ENCODE measurements at places on chromosomes 5 and 9.

DNA sequence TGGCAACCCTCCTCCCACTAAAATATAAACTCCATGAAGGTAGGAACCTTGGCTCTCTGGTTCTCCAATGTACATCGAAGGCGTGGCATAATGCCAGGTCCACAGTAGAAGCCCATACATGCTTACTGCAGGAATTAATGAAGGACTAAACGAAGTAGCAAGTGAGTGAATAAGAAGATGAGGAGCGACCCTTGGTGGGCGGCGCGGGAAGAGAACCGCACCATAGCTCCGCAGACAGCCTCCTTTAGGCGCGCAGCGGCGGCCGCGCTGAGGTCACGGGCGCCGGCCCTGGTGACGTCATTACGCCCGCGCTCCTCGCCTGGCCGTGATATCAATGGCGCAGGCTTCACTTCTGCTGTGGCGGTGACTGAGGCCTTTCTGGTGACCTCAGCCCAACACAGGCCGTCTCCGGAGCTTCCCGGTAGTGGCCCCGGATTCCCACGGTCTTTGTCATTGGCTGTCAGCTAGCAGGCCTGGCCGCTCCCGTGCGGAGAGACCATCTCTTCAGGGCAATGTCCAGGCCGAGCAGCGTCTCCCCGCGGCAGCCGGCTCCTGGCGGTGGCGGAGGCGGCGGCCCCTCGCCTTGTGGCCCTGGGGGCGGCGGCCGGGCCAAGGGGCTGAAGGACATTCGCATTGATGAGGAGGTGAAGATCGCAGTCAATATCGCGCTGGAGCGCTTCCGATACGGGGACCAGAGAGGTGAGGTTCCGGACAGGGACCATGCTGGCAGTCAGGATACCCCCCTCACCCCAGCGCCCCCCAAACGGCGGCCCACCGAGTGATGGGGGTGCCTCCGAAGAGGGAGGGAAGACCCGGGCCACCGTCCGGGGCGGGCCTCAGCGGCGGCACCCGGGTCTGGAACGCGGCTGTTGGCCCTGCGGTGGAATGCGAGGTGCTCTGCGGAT lies at the start of gene YTHDC2:
TSS of gene YTHDC2 (plus strand) at position 311 of the 905 bp plus-strand sequence. CDS start at position 513, 202 bp downstream.
- peak within 1 kb of the TSS; percentile 67 for H3K4me3 ChIP-seq

DNA sequence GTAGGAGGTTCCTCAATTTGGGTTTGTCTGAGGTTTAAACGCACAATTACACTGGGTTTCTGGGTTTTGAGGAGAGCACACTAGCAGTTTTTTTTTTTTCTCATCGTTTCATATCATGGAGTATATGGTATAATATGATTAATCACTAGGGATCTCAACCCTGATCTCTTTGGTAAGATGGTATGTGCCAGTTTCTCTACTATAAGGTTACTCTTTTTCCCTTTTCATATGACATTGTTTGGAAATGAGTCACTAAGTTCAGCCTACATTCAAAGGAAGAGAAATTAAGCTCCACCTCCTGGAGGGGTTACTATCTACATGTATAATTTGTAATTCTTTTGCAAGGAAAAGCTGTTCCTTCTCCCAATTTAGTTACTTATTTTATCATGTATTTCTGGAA lies 35.2 kb downstream of the MTRR start:
- no peak overlapping the region for H3K4me3 ChIP-seq
- H3K27me3 ChIP-seq = no peaks in the 10 kb centered on the region
- no peak overlapping the region for H3K27ac ChIP-seq
- DNase-seq = no peak
- no peaks in the 10 kb centered on the region for H3K4me1 ChIP-seq
- H3K36me3 ChIP-seq = peaks cover 76% of the 10 kb centered on the region

GRCh38 chr5:43631182-43631910 lies 28.4 kb downstream of the NNT start:
- H3K4me3 ChIP-seq = no peak overlapping the region
- H3K4me1 ChIP-seq = no peaks in the 10 kb centered on the region
- no peaks in the 10 kb centered on the region for H3K27me3 ChIP-seq
- no peak overlapping the region for H3K27ac ChIP-seq

- H3K4me3 ChIP-seq = no peak overlapping the region
- no peaks in the 10 kb centered on the region for H3K27me3 ChIP-seq
- no peak for DNase-seq
- no peak overlapping the region for H3K27ac ChIP-seq
- H3K36me3 ChIP-seq = no peaks in the 10 kb centered on the region
- peaks cover 11% of the 10 kb centered on the region for H3K4me1 ChIP-seq
Observed at GRCh38 chr5:123786411-123786810, 274.4 kb downstream of the CSNK1G3 start.

- no peaks in the 10 kb centered on the region for H3K27me3 ChIP-seq
- H3K27ac ChIP-seq = no peak overlapping the region
- peaks cover 2% of the 10 kb centered on the region for H3K4me1 ChIP-seq
- no peak overlapping the region for H3K4me3 ChIP-seq
Observed at GRCh38 chr5:63687854-63688516, 274.3 kb downstream of the HTR1A start.

DNA sequence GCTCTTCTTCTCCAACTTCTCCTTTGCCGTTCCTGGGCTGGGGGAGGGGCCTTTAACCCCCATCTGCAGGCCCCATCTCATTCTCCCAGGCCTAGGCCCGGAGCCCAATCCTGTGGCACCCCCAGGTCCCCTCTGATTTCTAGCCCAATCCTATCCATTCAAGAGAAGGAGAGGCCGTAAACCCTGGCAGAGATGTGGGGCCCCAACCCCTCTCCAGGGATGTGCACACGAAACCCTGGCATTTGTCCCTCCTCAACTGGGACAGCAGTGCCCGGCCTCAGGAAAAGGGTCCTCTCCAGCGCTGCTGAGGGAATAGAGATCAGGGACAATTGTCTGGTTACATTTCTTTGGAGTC lies 24.2 kb upstream of the ADAMTS2 start:
- no peak overlapping the region for H3K4me3 ChIP-seq
- peaks cover 3% of the 10 kb centered on the region for H3K4me1 ChIP-seq
- no peaks in the 10 kb centered on the region for H3K36me3 ChIP-seq
- DNase-seq = no peak

DNA sequence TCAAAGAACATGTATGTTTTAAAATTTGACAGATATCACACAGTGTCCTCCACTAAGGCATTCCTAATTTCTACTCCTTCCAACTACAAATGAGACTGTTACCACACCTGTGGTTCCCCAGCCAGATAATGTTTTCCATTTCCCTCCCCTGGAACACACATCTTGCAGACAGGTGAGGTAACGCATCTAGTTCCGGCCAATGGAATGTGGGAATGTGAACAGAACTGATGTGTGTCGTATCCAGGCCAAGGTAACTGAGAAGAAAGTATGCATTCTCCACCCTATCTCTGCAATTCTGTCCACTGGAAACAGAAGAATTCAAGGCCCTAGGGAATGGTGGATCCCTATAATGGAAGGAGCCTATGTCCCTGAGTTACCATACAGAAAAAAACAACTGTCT lies 19.9 kb upstream of the NR4A3 start:
- peaks cover 18% of the 10 kb centered on the region for H3K36me3 ChIP-seq
- no peak for DNase-seq
- H3K4me3 ChIP-seq = no peak overlapping the region

DNA sequence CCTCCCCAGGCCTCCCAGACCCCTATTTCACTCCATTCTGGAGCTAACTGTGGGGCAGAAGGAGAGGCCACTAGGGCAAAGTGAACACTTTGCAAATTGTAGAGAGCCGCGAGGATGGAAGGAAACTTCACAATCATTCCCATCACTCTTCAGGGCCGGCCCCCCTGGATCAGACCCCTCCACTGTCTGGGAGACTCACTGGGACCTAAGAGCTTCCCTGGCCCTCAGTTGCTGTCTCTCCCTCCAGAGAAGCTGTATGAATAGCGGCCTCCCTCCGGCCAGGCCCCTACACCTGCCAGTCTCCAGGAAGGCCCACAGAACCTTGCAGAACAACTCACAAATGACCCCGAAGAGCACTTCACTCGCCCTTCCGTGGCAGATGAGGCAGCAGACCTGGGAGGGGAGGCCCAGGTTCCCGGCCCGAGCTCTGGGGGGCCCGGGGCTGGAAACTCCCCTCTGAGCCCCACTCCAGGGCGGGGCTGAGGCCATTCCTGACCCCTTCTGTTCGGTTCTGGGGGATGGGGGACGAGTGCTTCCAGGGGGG lies 141.9 kb upstream of the IER5L start:
- H3K4me3 ChIP-seq = no peak overlapping the region
- peaks cover 19% of the 10 kb centered on the region for H3K4me1 ChIP-seq
- DNase-seq = no peak
- H3K27me3 ChIP-seq = no peaks in the 10 kb centered on the region
- H3K36me3 ChIP-seq = no peaks in the 10 kb centered on the region

GRCh38 chr9:96459268-96460007 lies 9.5 kb downstream of the HABP4 start:
- H3K4me3 ChIP-seq = no peak overlapping the region
- H3K36me3 ChIP-seq = peaks cover 47% of the 10 kb centered on the region
- no peaks in the 10 kb centered on the region for H3K27me3 ChIP-seq
- no peak for DNase-seq
- peaks cover 15% of the 10 kb centered on the region for H3K4me1 ChIP-seq

DNA sequence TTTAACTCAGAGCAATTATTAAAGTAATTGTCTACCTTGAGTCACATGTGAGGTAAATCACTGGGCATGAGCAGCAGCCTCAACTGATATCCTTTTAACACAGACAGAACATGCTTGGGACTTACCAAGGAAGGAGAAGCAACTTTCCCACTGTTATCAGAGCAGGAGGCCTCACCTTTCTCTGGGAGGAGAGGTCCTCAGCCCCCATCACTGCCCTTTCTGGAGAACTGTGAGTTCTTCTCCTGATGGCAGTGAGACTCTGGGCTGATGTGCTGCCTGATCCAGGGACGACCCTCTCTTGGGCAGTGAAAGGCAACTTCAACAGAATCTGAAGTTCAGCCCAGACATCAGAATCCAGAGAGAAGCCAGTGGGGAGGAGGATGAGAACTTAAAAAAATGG lies 343.4 kb upstream of the IRX1 start:
- DNase-seq = no peak
- no peaks in the 10 kb centered on the region for H3K27me3 ChIP-seq
- no peak overlapping the region for H3K27ac ChIP-seq
- no peaks in the 10 kb centered on the region for H3K36me3 ChIP-seq

- no peak overlapping the region for H3K27ac ChIP-seq
- H3K27me3 ChIP-seq = no peaks in the 10 kb centered on the region
- H3K4me3 ChIP-seq = no peak overlapping the region
- no peak for DNase-seq
- H3K36me3 ChIP-seq = no peaks in the 10 kb centered on the region
- no peaks in the 10 kb centered on the region for H3K4me1 ChIP-seq
Observed at GRCh38 chr9:134007571-134007970, 15.4 kb upstream of the VAV2 start.

DNA sequence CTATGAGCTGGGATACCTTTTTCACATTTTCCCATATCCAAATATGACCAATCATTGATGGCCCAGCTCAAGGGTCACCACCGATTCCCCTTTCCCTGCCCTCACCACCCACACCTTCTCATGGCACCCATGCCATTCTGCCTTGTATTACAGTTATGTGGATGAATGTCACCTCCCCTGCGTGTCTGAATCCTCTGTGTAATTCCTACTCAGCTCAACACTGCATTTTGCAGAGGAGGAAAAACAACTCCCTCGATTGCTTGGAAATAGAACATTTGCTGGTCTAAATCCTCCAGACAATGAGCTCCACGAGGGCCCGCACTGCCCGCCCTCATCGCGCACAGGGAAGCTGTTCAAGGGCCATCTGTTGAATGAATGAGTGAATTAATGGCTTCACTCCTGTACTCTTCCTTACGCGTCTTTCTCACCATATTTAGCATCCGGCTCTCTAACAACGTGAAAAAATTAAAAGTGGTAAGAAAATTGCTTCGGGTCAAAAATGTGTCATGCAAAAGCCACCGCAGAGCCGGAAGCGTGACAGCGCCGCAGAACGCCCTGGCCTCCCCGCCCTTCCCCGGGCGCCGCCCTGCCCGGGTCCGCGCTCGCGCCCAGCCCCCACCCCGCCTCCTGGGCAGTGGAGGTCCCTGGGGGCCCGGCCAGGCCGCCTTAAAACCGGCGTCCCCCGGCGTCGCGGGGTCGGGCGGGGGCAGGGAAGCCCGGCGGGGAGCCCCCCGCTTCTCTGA lies 704 bp downstream of the SUSD1 start:
- H3K36me3 ChIP-seq = no peaks in the 10 kb centered on the region
- peaks cover 15% of the 10 kb centered on the region for H3K27me3 ChIP-seq
- no peak overlapping the region for H3K27ac ChIP-seq
- DNase-seq = no peak
- H3K4me1 ChIP-seq = peaks cover 5% of the 10 kb centered on the region

DNA sequence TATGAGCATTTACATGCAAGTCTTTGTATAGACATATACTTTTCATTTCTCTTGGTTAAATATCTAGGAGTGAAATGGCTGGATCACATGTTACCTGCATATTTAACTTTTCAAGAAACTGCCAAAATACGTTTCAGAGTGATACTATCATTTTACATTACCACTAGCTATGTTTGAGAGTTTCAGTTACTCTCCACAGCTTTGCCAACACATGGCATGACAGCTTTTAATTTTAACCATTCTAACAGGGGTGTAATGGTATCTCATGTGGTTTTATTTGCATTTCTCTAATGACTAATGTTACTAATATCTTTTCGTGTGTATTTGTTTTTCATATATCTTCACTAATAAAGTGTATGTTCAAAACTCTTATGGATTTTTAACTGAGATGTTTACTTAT lies 99.8 kb downstream of the DTWD2 start:
- H3K27ac ChIP-seq = no peak overlapping the region
- DNase-seq = no peak
- H3K4me3 ChIP-seq = no peak overlapping the region
- no peaks in the 10 kb centered on the region for H3K36me3 ChIP-seq

DNA sequence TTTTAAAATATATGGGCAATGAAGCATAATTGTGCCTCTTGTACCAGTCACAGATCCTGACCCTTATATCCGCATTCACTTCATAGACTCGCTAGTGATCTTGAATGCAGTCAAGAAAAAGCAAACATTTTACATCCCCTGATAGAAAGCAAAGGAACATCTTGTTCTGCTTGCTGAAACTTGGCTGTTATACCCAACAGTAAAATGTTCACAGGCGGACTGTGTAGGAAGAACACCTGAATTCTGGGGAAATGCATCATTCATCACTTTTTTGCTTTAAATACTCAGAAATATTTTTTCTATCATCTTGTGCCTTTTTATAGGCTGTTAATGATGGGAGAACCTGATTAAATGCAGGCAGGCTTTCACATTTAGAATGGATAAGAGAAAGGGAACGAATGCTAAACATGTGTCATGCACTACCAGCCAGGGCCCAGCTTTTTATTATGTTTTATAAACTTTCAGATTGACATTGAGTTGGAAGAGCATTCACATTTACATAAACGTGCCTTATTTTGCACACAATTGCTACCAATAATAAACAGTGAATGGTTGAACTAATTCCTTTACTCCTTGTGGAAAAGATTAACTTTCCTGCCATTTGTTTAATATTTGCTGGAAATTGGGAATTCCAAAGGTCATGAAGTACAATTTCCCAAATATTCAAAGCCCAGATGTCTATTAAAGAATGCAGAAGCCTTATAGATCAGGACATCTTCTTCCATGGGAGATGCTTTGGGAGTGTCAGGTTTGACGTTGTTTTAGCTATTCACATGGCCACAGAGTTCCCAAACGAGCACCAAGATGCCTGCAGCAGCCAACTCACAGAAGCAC lies 756.2 kb downstream of the TLE1 start:
- H3K4me1 ChIP-seq = no peaks in the 10 kb centered on the region
- no peak overlapping the region for H3K4me3 ChIP-seq
- no peak for DNase-seq

Data from neuronal stem cell (in vitro differentiated cells).